ENCODE measurements at places on chromosomes 3 and 15.

DNA sequence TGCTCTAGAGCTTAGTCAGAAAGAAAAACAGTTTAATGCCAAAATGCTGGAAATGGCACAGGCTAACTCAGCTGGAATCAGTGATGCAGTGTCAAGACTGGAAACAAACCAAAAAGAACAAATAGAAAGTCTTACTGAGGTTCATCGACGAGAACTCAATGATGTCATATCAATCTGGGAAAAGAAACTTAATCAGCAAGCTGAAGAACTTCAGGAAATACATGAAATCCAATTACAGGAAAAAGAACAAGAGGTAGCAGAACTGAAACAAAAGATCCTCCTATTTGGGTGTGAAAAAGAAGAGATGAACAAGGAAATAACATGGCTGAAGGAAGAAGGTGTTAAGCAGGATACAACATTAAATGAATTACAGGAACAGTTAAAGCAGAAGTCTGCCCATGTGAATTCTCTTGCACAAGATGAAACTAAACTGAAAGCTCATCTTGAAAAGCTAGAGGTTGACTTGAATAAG lies 150.5 kb upstream of the LRRFIP2 start:
- no peak for DNase-seq

DNA sequence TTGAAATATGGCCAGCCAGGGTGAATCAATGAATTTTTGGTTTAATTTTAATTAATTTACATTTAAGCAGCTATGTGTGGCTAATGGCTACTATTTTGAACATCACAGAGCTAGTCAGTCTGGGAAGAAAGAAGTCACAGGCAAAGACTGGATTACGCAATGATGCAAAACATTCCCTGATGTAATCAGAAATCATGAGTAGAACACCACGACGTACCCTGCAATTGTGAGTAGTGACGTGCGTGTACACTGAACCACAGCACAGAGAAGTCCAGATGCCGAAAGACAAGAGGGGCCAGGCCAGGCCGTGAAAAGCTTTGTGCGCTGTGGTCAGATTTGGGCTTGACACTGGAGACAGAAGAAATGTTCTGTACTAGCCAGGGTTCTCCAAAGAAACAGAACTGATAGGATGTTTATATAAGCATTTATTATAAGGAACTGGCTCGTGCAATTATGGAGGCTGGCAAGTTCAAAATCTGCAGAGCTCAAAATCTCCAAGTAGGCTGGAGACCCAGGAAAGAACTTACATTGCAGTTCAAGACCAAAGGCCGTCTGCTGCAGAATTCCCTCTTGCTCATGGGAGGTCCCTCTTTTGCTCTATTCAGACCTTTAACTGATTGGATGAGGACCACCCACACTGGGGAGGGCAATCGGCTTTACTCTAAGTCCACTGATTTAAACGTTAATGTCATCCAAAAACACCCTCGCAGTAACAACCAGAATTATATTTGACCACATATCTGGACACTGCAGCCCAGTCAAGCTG lies 44.6 kb downstream of the SH3BP5 start:
- DNase-seq = no peak

DNA sequence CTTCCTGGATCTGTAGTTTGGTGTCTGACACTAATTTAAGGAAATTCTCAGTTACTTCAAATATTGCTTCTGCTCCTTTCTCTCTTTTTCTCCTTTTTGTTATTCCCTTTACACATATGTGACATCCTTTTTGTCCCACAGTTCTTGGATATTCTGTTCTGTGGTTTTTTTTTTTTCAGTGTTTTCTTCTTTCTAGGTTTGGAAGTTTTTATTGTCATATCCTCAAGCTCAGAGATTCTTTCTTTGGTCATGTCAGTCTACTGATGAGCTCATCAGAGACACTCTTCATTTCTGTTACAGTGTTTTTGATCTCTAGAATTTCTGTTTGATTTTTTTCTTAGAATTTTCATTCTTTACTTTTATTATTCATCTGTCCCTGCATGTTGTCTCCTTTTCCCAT lies 140.5 kb downstream of the SPATA16 start:
- no peak for DNase-seq

GRCh38 chr3:67605377-67605776 lies 49.0 kb downstream of the SUCLG2 start:
- DNase-seq = no peak

DNA sequence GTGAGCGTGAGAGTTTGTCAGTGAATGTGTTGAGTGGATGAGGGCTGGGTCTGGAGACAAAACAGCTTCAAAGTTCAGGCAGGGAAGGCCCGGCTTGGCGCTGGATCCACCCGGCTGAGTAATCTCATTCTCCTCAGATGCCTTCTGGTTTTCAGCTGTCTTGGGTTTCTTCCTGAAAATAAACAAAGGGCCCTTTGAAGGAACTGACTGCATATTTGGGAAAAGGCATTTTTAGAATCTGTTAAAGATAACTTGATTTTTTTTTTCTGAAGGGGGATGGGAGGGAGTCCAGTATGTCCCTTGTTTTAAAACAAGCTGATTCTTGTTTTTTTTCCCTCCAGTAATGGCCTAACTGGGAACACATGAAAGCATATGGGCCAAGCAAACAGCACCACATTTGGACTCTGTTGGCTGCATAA lies 86.4 kb downstream of the TIGIT start:
- DNase-seq = no peak

- DNase-seq = no peak
These were observed 35.4 kb upstream of the TRIM71 start for GRCh38 chr3:32782407-32782806.

DNA sequence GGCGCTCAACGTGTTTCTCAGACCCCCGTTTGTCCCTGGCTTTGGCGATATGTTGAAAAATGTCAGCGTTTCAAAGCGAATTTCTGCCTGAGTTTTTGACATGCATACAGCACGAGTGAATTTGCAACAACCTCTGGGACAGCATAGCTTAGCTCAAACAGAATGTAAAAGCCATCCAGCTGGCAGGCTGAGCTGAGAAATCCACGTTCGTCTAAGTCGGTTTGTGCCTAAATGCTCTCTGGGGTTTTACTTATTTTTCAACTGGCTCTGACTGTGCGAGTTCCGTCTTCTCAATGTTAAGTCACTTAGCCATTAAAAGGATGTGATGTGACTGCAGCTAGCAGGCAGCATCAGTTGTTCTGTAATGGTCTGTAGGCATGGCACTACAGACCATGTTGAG lies 243.5 kb upstream of the SLCO3A1 start:
- DNase-seq = no peak

- DNase-seq = no peak
These were observed 91.0 kb downstream of the SMAD3 start for GRCh38 chr15:67156426-67156825.

DNA sequence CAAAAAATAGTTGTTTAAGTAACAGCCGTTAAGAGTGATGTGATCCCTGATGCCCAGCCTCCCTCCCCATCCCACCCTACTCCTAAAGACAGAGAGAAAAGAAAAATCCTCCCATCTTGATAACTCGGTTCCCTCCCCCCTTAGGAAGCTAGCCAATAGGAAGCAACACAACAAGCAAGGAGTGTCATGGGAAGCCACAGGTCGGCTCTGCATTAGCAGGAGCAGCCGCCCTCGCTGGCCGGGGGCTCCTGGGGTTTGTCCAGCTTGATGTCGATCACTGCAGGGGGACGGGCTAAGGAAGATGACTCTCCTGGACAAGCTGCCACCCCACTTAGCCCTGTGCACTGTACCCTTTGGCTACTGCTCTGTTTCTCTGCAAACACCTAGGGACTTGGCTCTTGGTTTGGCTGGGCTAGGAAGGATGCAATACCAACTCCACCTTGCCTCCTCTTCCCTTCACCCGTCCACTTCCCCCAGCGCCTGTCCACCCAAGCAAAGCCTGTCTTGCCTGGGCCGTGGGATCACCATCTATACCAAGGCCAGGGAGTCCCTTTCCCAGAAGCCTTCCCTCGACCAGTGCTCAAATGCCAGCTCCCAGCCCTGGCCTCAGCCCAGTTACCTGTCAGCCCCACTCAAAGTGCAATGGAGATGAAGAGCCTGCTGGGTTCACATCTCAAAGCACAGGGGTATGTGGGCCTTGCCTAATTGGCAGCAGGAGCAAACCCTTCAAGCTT lies 23.1 kb downstream of the SRPRB start:
- DNase-seq = no peak

DNA sequence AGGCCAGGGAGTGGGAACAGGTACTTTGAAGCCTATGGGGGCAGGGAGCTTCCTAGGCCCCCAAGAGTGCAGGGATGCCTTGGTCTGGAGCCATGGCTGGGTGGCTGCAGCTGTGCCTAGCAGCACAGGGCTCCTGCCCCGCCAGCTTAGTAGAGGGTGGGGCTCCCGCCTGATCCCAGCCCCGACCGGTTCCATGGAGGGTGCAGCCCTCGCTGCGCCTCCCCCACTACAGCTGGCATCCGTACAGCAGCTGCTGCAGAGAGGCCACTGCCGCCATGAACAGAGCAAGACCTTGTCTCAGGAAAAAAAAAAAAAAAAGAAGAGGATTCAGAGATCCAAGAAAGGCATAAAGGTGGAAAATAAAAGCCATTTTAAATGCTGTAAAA lies 277.2 kb downstream of the UBE2E2 start:
- DNase-seq = no peak

DNA sequence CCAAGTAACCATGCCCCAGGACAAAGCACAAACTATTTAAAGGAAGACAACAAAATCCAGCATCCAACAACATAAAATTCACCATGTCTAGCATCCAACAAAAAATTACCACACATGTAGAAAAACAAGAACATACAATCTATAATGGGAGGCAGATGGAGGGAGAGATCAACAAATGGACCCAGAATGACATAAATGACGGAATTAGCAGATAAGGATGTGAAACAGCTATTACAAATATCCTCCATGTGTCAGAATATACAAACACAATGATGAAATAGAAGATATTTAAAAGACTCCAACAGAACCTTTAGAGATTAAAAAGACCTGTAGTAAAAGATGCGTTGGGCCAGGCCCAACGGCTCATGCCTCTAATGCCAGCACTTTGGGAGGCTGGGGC lies 10.8 kb downstream of the LYSMD4 start:
- DNase-seq = no peak

DNA sequence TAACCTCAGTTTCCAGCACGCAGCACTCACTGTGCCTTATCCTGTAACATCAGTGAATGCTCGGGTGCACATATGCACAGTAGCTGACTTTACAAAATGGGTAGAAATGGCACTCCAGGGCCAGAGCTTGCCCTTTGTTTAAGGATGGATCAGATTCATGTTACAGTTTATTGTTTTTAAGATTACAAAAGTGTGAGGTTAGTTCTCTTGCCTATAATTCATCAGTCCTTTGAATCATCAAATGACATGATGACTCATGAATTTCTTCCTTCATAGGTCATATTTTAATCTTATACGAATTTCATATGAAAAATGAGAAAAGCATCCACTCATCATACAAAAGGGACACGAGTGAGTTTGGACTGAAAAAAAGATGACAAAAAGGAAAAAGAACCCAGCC lies 545.3 kb downstream of the GBE1 start:
- no peak for DNase-seq

- no peak for DNase-seq
These were observed 6.7 kb downstream of the RNU6-1 start for GRCh38 chr15:67832897-67833709.

DNA sequence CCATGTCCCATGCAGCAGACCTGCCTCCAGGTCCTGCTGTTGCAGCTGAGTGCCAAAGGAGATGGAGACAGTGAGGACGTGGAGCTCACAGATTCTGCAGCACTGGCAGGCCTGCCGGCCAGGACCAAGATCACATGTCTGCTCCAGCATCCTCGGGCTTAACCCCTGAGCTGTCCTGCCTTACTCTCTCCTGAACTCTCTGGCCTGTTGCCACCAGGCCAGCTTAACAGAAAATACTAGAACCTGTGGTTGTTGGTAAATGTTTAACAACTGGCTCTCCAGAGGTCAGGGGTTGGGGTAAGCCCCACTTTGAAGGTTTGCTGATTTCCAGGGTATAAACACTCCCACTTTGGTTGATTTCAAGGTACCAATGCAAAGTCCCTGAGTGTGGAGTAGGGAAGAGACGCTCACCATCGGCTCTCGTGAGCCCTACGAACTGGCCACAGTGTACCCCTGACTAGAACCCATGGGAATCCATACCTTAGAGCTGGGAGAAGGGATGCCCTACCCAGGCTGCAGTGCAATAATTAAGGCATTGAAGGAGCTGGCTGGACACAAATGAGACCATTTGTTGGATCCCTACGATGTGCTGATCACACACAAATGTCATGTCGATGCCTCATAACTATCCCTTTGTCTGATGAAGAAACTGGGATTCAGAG lies 147.9 kb downstream of the OR4M2 start:
- no peak for DNase-seq

DNA sequence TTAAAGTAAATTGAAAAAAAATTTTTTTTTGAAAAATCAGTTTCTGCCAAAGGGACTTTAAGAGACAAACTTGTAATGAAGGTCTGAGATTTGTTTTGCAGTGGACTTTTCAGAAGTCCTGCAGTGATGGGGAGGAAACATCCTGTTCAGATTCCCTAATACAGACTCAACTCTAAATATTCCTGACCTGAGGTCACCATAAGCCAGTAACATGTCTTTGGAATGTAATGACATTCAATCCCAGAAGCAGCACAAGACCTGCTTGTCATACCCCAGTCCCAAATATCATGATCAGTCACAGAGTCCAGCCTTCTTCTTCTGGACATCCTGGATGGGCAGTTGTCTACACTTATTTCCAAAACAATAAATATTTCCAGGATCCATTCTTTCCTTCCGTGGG lies 53.6 kb downstream of the TMEM39A start:
- DNase-seq = no peak

DNA sequence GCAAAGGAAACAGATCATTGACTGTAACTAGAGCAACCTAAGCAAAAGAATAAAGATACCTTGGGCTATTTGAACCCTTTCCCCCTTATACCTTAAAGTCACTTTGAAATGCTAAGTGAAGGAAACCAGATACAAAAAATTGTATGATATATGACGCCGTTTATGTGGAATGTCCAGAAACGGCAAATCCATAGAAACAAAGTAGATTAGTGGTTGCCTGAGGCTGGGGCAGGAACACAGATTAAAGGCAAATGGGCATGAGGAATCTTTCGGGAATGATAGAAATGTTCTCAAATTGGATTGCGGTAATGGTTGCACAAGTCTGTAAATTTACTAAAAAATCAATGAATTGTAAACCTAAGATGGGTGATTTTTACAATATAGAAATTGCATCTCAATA lies 160.1 kb upstream of the CCDC54 start:
- DNase-seq = no peak

DNA sequence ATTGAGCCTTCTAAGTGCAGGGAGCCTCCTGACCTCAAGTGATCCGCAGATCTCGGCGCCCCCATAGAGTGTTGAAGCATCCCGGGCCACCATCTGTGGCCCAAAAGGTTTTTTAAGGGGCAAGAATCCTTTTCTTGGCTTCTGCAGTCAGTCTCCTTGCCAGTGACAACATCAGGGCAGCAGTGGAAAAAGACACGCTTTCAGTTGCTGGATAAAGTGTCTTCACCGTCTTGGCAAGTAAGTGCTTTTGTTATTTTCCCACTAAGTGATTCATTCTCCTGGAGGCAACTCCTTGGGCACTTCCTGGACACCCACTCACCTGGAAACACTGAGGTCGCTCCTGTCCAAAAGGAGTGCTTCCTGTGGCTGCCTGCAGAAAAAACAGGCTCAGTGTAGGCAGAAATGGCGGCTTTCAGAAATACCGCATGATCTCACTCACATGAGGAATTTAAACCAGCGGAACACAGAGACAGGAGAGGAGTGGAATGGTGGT lies 71.7 kb upstream of the ABHD2 start:
- DNase-seq = no peak

GRCh38 chr15:101250873-101251829 lies 697 bp downstream of the CHSY1 start:
- no peak for DNase-seq

Measured in NCI-H2107 (cell line).